ENCODE measurements at places on chromosomes 11 and 22.

- DNase-seq = peak; percentile 30
Measured at GRCh38 chr22:43923631-43924464, at the start of gene PNPLA3. Gene PNPLA3, plus strand, starts transcription at chr22:43923805. Its CDS starts 107 bp downstream, at chr22:43923912.

- no peak for DNase-seq
Measured at GRCh38 chr11:118687906-118688305, 8.5 kb upstream of the TREH start.

GRCh38 chr11:66335531-66336233, 552 bp downstream of the RIN1 start:
- no peak for DNase-seq

GRCh38 chr11:20105427-20105826, 54.8 kb downstream of the DBX1 start:
- DNase-seq = no peak

DNA sequence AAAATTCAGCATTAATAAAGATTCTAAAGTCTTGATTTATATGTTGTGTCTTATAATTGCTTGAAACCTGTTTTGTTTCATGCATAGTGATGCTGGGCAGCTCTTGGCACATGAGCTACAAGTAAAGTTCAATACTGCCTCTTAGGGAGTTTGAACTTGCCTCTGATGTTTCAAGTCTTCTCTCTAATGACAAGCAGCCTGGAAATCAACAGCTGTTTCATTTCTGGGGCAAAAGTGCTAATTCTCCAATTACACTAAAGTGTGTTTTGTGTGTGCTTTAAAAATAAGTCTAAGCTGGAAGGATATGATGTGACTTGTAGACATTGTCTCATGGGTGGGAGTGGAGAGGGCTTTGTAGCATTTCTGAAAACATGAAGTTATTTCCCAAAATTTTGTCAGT, 23.7 kb upstream of the SESN3 start:
- no peak for DNase-seq

- no peak for DNase-seq
Measured at GRCh38 chr11:23856654-23857053, 640.2 kb upstream of the LUZP2 start.
